Stimulated activated CD4-positive, alpha-beta T cell treated with anti-CD3 and anti-CD28 coated beads, Interleukin-12 subunit alpha, Interleukin-12 subunit beta, amount 100 ng/mL, for 24 hours (primary cell): ENCODE measurements at places on chromosomes 7 and 10.

DNA sequence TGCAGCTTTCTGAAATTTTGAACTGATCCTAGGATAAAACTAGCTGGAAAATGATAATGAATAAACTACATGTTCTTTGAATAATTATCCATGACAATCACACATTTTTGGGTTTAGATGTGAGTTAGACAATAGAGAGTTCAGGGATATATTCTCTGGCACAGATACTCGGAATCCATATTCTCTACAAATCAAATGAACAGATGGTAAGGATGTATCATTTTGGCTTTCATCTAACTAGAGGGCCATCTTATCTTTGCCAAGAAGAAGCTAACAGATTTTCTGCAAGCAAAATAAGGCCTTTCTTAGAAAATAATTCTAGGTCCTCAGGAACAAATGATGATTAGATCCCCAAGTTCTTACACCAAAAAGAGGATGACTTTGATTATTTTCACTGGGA lies 355.9 kb upstream of the C7orf33 start:
- DNase-seq = no peak

GRCh38 chr10:43322769-43323168 lies 48.7 kb upstream of the FXYD4 start:
- peak; percentile 83 for DNase-seq

DNA sequence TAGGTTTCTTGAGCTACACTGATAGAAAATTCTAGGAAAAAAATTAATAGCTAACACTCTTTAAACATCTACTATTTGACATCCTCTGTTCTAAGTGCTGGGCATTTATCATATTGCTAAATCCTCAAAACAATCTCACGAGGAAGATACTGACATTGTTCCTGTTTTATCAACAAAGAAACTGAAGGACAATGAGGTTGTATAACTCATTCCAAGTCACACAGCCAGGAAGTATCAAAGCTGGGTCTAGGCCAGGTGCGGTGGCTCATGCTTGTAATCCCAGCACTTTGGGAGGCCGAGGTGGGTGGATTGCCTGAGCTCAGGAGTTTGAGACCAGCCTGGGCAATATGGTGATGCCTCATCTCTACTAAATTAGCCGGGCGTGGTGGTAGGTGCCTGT lies 51.6 kb upstream of the IL6 start:
- no peak for DNase-seq

GRCh38 chr10:12909836-12910185 lies 91.7 kb downstream of the CCDC3 start:
- DNase-seq = no peak

- peak; percentile 58 for DNase-seq
Observed at GRCh38 chr10:122374859-122375678, 561 bp downstream of the PLEKHA1 start.

DNA sequence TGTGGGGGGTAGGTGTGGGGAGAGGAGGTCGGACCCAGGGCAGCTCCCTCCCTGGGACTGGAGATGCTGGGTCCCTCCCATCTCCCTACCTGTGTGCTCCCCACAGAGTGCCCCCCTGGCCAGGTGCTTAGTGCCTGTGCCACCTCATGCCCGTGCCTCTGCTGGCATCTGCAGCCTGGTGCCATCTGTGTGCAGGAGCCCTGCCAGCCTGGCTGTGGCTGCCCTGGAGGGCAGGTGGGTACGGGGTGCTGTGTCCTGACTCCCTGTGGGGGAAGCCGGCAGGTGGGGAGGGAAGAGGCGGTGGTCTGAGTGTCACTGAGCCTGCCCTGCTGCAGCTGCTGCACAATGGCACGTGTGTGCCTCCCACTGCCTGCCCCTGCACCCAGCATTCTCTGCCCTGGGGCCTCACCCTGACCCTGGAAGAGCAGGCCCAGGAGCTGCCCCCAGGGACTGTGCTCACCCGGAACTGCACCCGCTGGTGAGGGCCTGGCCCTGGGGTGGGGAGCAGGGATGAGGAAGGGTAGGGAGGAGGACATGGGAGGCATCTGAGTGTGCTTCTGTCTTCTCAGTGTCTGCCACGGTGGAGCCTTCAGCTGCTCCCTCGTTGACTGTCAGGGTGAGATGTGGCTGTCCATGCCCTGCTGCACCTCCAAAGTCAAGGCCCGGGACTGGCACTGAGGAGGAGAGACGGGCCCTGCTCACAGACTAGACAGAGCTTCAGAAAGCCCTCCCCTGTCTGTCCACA lies 11.7 kb upstream of the ZNF862 start:
- DNase-seq = no peak

DNA sequence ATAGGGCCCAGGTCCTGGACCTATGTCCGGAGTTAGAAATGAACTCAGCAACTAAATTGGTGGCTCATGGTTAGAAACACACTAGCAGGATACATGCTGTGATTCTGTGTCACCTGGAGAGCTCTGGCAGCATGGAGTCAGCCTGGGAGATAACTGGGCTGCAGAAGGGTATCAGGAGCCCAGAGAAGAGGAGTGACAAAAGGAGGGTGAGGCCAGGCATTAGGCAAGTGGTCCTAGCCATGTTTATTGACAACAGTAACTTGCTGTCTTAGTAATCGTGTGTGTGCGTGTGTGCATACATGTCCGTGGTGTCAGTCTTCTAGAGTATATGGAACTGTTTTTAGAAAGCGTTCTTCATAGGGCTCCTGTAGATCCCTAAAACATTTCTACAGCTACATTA lies 157.5 kb upstream of the PHYHIPL start:
- DNase-seq = no peak

GRCh38 chr10:35200487-35200886 lies 73.8 kb downstream of the CREM start:
- DNase-seq = no peak

DNA sequence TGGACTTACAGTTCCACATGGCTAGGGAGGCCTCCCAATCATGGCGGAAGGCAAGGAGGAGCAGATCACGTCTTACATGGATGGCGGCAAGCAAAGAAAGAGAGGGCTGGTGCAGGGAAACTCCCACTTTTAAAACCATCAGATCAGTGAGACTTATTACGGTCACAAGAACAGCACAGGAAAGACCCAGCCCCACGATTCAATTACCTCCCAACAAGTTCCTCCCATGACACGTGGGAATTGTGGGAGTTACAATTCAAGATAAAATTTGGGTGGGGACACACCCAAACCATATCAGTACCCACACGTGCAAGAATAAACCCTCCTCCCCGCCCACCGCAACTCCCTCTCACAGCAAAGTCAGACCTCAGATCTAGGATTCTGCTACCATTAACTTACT lies 4.5 kb upstream of the AIFM2 start:
- no peak for DNase-seq
